ENCODE measurements at places on chromosomes 1 and 21. TPM values are rescaled to one million over a fixed set of nuclear protein-coding genes. Genes with fewer than 3 reads are reported as not detected.
A peak's percentile ranks its signal among the peaks of the same experiment; 100 is the strongest.

DNA sequence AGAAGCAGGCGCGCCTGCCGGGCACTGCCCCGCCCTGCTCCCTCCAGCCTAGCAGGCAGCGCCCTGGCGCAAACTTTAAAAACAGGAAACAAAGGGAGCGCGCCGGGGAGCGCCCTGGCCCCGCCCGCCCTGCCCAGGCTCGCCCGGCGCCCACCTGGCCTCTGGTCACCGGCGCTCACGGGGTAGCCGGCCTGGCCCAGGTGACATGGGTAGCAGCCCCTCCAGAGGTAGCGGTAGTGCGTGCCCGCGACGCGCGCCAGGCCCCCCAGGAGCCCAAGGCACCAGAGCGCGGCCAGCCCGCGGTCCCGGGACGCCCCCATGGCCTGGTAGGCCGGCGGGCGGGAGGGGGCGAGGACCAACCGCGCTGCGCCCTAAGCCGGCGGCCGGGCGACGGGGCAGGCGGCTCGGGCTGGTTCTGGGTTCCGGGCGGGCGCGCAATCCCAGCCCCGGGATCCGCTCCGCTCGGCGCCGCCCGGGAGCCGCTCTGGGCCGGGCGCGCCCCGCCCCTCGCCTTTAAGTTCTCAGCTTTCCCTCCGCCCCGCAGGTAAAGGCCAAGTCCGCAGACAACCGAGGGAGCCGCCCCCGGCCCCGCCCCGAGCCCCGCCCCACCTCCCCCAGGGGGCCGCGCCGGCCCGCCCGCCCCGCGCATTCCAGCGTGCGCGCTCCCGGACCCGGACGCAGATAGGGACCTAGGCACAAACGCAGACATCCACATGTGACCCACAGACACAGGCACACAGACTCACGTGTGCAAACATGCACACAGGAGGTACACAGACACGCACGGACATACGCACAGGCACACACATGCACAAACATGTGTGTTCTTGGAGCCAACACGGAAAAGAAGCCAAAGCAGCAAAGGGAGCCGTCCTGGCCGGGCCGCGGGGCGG, 76.7 kb downstream of the ARHGEF16 start:
- DNase-seq, result peak; percentile 86

GRCh38 chr1:85615586-85616363, 35.2 kb downstream of the CCN1 start:
- no peak for DNase-seq

LMX1A gene
- not detected for total RNA-seq

MSH4 gene
- total RNA-seq, result 0.25 TPM

DNA sequence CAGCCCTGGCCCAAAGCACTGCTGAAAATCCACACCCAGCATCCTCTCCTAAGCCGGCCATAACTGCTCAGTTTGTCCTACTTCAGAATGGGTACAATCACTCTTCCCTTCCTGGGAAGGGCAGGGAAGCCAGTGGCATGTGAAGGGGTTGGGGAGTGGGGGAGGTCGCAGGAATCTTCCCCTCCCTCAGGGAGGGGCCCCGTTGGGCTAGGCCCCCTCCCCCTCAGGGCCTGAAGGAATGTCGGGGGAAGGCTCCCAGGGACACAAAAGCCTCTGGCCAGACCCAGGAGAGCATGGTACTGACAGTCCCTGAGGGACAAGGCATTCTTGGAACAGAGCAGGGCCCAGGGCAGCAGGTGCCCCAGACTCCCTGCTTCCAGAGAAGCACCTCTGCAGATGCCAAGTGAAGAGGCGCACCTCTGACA, 1.2 kb downstream of the ELOVL1 start:
- DNase-seq, result no peak

- DNase-seq, result no peak
Observed at GRCh38 chr1:80036690-80037432, 1030.3 kb upstream of the ADGRL4 start.

DNA sequence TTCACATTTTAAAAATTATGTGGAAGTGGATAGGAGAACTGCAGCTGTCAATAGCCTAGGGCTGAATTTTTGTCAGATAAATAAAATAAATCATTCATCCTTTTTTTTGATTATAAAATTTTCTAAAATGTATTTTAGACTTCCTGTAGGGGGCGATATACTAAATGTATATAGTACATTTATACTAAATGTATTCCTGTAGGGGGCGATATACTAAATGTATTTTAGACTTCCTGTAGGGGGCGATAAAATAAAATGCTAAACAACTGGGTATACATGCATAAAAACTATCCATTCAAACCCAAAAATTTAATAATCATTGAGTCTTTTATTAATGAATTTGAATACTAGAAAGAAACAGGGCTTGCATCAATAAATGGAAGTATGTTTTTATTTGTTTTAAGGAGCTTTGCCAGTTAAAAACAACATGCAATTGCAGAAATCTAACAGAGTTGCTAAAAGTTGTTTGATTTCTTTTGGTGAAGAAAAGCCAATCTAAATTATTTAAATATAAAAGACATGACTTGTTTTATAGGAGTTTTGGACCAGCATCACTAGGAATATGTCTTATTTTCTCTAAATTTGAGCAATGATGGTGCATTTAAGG, 31.4 kb downstream of the CLCA1 start:
- no peak for DNase-seq

DNA sequence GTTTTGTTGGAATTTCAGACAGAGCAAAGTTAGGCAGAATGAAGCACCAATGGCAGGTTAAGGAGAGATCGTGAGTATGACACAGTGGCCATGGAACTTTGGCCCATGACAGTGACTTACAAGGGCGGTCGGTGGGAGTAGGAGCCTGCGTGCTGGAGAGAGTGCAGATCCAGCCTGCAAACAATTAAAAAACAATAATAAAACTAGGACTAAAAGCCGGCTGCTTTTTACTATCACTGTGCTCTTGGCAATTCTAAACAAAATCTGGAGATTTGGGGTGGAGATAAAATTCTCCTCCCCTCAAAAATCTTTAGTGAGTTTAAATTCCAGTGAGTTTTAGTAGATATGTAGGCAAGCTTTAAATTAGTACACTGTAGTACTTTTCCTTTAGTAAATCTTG, 96.9 kb downstream of the DHRS3 start:
- DNase-seq, result no peak

- DNase-seq, result no peak
Observed at GRCh38 chr1:101653482-101653946, 343.2 kb downstream of the OLFM3 start.

GRCh38 chr1:197284966-197285365, 16.9 kb downstream of the CRB1 start:
- no peak for DNase-seq

GRCh38 chr1:69814926-69815325, 247.2 kb downstream of the LRRC7 start:
- no peak for DNase-seq

- DNase-seq, result peak; percentile 19
Observed at GRCh38 chr1:193538680-193539079, 352.3 kb upstream of the B3GALT2 start.

GRCh38 chr1:14761291-14762153, 163.0 kb downstream of the KAZN start:
- no peak for DNase-seq

NTMT2 gene
- not detected for total RNA-seq

- no peak for DNase-seq
Observed at GRCh38 chr1:232856541-232856940, 51.3 kb downstream of the MAP10 start.

FAM177B gene
- not detected for total RNA-seq

GRCh38 chr21:28299946-28300345, 692.7 kb downstream of the LTN1 start:
- DNase-seq, result no peak

GRCh38 chr1:39177706-39178105, 26.8 kb upstream of the MACF1 start:
- DNase-seq, result no peak

NBPF6 gene
- not detected for total RNA-seq

SLC2A5 gene
- not detected for total RNA-seq

CLDN19 gene
- not detected for total RNA-seq

DNA sequence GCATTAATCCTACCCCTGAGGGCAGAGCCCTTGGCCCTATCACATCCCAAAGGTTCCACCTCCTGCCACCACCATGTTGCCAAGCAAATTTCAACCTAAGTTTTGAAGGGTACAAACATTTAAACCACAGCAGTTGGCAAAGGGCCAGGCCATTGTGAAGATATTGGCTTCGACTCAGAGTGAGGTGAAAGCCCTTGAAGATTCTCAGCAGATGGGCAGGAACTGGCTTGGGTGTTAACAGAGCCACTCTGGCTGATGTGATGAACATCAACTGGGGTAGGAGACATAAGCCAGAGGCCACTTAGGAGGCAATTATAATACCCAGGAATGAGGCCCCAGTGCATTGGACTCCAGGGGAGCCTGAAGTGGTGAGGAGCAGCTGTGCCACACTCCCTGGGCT, 207.7 kb upstream of the KAZN start:
- DNase-seq, result no peak

GRCh38 chr1:109255097-109255651, 5.8 kb downstream of the CELSR2 start:
- no peak for DNase-seq

GRCh38 chr21:37181059-37181458, 86.1 kb downstream of the VPS26C start:
- no peak for DNase-seq

DNA sequence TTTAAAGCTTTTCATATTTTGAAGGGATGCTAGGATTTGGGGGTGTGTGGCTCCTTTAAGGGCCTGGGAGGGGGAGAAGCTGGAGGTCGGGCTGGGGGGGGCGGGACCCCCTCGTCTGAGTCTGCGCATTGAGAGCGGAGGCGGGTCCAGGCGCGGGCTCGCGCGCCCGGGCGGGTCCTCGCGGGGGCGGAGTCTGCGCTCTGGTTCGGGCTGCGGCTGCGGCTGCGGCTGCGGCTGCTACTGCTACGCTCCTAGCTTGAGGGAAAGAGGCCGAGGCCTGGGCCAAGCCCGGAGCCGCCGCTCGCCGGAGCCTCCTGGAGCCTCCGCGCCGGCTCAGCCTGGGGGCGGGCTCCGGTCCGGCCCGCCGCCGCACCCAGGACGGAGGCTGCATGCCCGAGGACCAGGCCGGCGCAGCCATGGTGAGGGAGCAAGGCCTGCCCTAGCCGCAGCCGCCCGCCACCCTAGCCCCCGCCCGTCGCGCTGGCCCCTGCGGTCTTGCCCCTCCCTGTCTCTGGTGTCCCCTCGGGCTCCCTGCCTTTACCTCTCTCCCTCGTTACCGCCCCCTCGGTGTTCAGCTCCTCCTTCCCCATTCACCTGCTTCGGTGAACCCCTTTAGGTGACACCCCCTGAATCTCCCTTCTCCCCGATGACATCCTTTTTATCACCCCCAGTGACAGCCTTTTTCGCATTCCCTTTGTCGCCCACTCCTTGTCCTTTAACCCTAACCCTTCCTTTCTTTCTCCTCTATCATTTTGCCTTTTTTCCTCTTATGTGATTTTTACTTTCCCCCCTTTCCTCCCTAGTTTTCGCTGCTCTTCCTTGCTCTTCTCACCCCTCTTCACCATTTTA, at the start of gene ZYG11B:
Gene ZYG11B, plus strand, starts transcription at position 189 of the 849 bp plus-strand sequence. Its CDS starts 201 bp downstream, at position 390.
- DNase-seq, result peak; percentile 92

- DNase-seq, result no peak
Observed at GRCh38 chr21:25406887-25407579, 200.2 kb downstream of the MRPL39 start.
